CD4-positive, alpha-beta T cell treated with Interleukin-4 for 1 hour (primary cell): ENCODE measurements at places on chromosomes 16 and 17.
A peak's percentile ranks its signal among the peaks of the same experiment; 100 is the strongest.

DNA sequence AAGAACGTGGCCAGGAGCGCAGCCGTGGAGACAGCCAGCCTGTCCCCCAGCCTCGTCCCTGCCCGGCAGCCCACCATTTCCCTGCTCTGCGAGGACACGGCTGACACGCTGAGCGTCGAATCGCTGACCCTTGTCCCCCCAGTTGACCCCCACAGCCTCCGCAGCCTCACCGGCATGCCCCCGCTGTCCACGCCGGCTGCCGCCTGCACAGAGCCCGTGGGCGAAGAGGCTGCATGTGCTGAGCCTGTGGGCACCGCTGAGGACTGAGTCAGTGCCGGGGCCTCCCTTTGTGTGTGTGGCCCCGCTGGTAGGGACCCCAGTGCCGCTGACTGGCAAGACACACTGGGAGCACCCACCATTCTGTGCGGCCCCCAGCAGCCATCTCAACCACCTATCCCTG is 77.6 kb downstream of the SOCS1 start:
- DNase-seq: no peak

- no peak for DNase-seq
Observed at GRCh38 chr16:66189951-66190350, 176.5 kb upstream of the CDH5 start.

GRCh38 chr17:36092230-36092629 is 2.3 kb upstream of the CCL3 start:
- DNase-seq: peak; percentile 38

DNA sequence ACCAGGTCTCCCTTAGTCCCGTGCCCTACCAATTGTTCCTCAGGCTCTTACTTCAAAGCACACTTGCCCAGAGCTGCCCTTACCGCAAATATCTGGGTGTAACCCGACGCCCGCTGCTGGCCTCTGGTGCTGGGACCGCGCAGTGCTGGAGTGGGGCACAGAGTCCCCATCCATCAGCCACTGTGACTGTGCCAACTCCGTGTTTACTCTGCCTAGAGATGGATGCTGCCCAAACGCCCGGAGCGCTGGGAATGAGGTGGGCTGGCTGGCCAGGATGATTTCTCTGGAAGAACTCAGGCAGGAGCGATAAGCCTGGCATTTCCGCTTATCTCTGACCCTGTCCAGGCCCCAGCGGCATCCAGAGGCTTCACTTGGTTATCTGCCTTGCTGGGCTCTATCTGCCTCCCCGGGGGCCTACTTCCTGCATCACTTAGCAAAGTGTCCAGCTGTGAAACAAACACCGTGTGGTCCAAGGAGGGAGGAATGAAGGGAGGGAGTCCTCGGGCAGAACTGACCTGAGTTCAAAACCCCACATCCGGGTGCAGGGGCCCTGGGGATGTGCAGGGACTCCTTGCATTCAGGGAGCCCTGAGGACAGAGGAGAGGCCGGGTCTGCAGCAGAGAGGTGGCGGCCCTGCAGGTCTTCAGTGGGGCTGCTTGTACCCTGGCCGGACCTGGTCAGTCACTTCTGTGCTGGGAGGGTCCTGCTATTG is 9.4 kb upstream of the MYLK3 start:
- DNase-seq: no peak

DNA sequence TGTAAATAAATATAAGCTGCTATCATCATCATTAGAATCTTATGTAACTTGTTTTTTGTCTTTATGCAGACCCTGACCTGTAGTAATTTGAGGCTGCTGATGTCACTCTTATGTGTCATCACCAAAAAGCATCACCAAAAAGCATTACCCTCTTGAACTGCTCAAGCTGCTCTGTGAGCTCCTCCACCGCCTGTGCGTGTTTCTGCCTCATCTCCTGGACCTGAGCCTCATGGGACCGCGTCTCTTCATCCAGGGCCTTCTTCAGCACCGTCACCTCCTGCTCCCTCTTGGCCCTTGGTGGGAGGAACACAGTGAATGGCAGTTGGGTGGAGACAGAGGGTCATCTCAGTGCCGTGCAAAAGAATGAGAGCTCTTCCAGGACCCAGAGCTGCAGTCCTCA is 82.4 kb downstream of the NDE1 start:
- no peak for DNase-seq

GRCh38 chr16:31134091-31134571 is 1.4 kb downstream of the PRSS8 start:
- peak; percentile 42 for DNase-seq

DNA sequence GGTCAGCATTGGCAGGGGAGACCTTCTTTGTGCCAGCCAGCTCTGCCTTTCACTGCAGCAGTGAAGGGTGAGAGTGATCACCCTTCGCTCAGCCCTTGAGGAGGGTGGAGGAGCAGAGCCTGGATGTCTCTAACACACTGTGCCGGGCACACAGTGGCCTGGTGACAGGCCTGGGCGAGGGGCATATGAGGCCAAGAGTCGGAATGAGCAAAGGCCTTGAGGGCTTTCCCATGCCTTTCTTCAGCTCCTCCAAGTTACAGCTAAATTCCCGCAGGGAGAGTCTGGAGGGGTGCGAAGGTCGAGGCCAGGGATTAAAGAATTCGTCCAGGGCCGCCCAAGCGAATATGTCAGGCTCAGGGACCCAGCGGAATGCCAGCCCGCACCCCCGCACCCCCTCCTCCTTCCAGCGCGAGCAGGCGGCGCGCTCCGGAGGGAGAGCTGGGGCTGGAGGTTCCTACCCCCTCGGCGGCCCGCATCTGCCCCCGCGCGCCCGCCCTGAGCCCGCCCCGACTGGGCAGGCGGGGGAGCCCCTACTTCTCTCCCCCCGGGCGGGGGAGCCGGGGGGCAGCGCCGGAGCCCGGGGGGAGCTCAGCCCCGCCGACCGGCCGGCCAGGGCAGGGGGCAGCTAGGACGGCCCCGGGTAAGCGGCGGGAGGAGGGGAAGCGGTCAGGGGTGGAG is at the start of gene RASL10B:
Gene RASL10B (plus strand): TSS at position 401 of the 678 bp plus-strand sequence. CDS start 3,546 bp downstream, outside the sequence.
- no peak for DNase-seq

DNA sequence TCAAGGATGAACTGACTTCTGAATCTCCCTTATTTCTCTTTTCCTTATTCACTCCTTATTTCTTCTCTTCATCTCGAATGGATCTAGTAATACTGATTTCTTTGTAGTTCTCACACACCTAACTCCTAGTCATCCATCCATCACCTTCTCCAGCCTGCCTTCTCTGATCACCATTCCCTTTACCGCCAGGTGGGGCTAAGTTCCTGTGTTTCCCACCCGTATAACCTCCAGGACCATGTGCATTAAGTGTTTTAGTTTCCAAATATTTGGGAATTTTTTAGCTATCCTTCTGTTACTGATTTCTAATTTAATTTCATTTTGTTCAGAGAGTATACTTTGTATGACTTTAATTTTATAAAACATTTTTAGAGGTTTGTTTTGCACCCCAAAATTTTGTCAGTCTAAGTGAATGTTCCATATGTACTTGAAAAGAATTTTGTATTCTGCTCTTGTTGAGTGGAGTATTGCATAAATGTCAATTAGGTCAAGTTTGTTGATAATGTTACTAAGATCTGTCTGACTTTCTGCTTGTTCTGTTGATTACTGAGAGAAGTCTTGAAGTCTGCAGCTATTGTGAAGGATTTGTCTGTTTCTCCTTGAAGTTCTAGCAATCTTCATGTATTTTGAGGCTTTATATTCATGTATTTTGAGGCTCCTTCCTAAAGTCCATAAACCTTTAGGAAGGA is 8.8 kb downstream of the BPTF start:
- no peak for DNase-seq

- DNase-seq: no peak
Observed at GRCh38 chr16:79165506-79165905, 435.0 kb downstream of the MAF start.

DNA sequence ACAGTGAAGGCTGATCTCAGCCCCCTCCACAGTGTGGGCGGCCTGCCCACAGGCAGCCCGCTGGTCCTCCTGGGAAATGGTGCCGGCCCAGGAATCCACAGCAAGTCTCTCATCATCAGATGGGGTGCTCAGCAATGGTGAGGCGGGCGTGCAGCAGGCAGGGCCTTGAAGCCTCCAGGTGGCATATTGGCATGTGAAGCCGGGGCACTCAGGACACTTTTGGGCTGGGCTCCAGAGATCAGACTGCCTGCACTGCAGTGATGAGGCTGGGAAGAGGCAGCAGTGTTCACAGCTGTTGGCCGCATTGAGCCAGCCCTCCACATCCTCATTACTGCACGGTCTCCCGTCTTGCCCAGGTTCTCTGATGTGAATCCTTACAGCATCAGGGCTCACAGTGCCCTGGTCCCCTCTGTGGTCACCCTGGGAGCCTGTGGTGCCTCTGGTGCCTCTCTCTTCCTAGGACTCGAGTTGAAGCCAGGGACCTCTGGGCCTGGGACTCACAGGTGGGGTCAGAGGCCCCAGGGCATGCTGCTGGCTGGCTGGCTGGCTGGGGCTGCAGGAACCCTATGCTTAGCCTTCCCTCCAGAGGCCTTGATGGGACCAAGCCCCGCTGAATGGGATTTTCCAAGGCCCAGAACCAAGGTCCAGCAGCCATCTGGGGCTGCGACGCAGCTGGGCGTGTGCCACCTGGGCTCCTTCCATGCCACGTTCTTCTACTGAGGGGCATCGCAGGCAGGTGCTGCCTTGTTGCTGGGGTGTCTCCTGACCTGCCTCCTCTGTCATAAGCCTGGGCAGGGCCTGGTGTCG is 48.6 kb downstream of the TNFRSF13B start:
- no peak for DNase-seq

DNA sequence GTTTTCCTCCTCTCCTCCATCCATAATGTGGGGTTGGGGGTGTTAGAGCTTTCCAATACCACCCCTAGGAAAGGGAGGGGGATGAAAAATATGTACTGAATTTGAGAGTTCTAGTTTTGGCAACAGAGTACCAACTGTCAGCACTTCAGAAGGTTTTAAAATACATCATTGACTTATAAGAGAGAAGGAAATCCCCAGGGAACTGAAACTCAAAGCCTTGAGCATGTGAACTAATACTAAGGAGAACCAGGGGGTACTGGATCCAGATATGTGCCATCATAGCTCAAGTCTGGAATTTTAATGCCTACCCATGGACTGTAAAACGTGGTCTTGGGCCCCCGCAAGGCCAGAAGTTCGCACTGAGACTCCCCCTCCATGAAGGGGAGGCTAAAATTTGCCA is 15.8 kb downstream of the CACNG5 start:
- no peak for DNase-seq

GRCh38 chr16:55839115-55839514 is 6.2 kb upstream of the CES1 start:
- no peak for DNase-seq

- no peak for DNase-seq
Observed at GRCh38 chr16:51268237-51268636, 117.2 kb upstream of the SALL1 start.

GRCh38 chr16:15900901-15901500 is 12.6 kb upstream of the CEP20 start:
- no peak for DNase-seq

GRCh38 chr16:67736858-67737257 is 17.7 kb upstream of the GFOD2 start:
- DNase-seq: no peak
